ENCODE measurements at places on chromosomes 12 and 14.

DNA sequence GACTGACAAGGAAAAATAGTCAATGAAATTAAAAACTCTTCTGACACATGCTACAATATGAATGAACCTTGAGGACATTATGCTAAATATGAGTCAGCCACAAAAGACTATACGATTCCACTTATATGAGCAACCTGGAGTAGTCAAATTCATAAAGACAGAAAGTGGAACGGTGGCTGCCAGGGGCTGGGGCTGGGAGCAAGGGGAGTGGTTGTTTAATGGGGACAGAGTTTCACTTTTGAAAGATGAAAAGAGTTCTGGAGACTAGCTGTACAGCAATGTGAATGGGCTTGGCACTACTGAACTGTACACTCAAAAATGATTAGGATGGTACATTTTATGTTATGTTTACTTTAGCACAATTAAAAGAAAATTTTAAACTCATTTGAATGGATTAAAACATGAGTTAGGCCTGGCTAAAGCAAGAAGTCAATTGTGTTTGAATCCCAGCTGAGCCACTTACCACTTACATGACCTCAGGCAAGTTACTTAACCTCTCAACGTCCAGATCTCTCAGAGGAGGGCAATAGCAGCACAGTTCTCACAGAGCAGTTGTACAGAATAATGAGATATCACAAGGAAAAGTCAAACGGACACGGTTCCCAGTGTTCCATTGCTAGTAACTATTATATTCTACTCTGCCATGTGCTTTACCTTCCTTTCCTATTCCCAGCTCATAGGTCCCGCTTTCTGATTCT lies 102.5 kb downstream of the SPTSSA start:
- no peak for DNase-seq
- H3K4me1 ChIP-seq = no peaks in the 10 kb centered on the region
- H3K27ac ChIP-seq = no peak overlapping the region
- no peaks in the 10 kb centered on the region for H3K36me3 ChIP-seq
- no peak overlapping the region for H3K4me3 ChIP-seq

- H3K27ac ChIP-seq = no peak overlapping the region
- H3K36me3 ChIP-seq = no peaks in the 10 kb centered on the region
- no peak for DNase-seq
- H3K27me3 ChIP-seq = no peaks in the 10 kb centered on the region
- no peak overlapping the region for H3K4me3 ChIP-seq
These were observed 206.8 kb downstream of the NUAK1 start for GRCh38 chr12:105931762-105932570.

- H3K36me3 ChIP-seq = no peaks in the 10 kb centered on the region
- no peak overlapping the region for H3K27ac ChIP-seq
- no peaks in the 10 kb centered on the region for H3K4me1 ChIP-seq
- H3K4me3 ChIP-seq = no peak overlapping the region
- DNase-seq = no peak
- no peaks in the 10 kb centered on the region for H3K27me3 ChIP-seq
These were observed 152.8 kb upstream of the PTPRQ start for GRCh38 chr12:80291108-80291754.

DNA sequence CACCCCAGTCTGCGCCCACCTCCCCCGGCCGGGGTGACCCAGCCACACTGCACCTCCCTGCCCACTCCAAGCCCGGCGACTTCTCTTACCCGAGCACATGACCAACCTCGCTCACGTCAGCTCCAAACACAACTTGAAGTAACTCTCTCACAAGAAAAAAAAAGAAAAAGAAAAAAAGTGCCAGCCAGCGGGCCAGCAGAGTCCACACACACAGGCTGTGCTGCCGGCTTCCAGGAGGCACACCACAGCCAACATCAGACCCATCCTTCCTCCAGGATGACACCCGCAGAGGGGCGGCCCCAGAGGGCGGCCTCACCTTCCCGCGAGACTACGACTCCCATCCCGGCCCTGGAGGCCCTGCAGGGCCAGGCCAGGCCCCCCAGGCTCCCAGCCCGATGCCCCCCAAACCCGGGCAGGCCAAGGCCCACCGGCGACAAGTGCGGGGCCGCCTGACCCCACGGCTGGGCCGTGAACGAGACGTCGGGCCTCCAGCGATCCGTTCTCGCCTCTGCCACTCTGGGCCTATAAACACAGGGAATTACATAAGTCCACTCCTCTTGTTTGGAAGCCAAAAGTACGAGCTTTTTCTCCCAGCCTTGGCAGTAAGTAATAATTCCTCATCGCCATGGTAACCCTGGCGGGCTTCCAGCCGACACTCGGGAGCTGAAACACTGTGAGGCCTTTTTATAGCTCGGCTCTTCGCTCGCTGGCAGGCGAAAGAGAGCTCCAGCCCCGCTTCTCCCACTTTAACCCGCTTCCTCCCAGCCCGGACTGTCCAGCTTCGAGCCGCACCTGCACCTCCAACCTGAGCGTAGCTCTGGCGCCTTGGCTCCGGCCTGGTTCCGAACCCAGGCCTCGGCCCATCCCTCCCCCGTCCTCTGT lies 49.1 kb downstream of the NCOR2 start:
- H3K27ac ChIP-seq = no peak overlapping the region
- peaks cover 18% of the 10 kb centered on the region for H3K4me1 ChIP-seq
- no peak for DNase-seq
- H3K36me3 ChIP-seq = no peaks in the 10 kb centered on the region

- H3K27me3 ChIP-seq = no peaks in the 10 kb centered on the region
- no peak overlapping the region for H3K4me3 ChIP-seq
- no peaks in the 10 kb centered on the region for H3K36me3 ChIP-seq
These were observed 160.6 kb downstream of the ZFP36L1 start for GRCh38 chr14:68632054-68632895.

DNA sequence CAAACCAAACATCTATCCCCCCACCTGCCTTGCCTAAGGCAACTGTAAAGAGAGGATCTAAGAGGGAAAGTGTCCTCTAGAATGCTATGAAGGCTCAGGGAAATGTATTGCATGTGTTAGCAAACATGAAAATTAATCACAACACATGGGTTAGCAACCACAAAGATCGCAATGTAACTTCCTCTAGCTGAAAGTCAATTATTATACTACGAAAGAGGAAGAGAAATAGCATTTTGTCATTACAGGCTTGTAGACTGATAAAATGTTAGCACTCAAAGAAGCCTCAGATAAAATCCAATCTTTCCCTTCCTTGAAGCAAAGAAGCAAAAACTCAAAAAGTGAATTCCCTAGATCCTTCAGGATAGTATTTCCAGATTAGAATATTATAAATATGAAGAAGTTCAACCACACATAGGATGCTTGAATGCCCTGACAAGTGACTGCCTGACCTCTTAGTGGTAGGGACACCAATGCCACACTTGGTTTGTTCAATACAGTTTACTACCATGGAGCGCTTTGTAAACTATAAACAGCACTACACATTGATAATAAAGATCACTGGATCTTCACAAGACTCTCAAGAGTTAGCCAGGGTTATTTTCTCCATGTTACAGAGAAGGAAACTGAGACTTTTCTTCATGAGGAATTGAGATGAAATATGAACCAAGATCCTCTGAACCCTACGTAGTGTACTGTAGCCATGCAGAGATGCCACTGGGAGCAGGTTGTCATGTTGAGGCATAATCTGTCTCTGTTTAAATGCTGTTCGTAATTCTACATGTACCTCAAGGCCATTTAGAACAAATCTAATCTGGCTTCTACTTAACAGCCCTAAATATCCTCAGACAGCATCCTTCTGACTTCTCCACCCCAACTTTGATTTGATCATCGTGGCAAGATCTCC lies 100.7 kb downstream of the ITPR2 start:
- no peaks in the 10 kb centered on the region for H3K27me3 ChIP-seq
- peaks cover 24% of the 10 kb centered on the region for H3K4me1 ChIP-seq
- H3K27ac ChIP-seq = peak overlapping the region; percentile 73
- no peaks in the 10 kb centered on the region for H3K36me3 ChIP-seq
- H3K4me3 ChIP-seq = no peak overlapping the region

GRCh38 chr14:64880221-64881121 lies 764 bp upstream of the SPTB start:
- no peak overlapping the region for H3K27ac ChIP-seq
- H3K4me3 ChIP-seq = peak overlapping the region; percentile 16
- no peaks in the 10 kb centered on the region for H3K27me3 ChIP-seq
- H3K36me3 ChIP-seq = no peaks in the 10 kb centered on the region
- H3K4me1 ChIP-seq = peaks cover 7% of the 10 kb centered on the region

- DNase-seq = no peak
- H3K27me3 ChIP-seq = no peaks in the 10 kb centered on the region
- no peaks in the 10 kb centered on the region for H3K36me3 ChIP-seq
- H3K4me1 ChIP-seq = no peaks in the 10 kb centered on the region
These were observed 66.4 kb upstream of the SLC38A4 start for GRCh38 chr12:46892034-46892705.

- no peak overlapping the region for H3K4me3 ChIP-seq
- H3K36me3 ChIP-seq = no peaks in the 10 kb centered on the region
- no peak for DNase-seq
- H3K27ac ChIP-seq = no peak overlapping the region
These were observed 2.7 kb upstream of the GZMH start for GRCh38 chr14:24612196-24612595.

- H3K27me3 ChIP-seq = no peaks in the 10 kb centered on the region
- H3K36me3 ChIP-seq = peaks cover 27% of the 10 kb centered on the region
- DNase-seq = no peak
- no peak overlapping the region for H3K4me3 ChIP-seq
These were observed 6.8 kb downstream of the YBX3 start for GRCh38 chr12:10716277-10716676.

- peaks cover 43% of the 10 kb centered on the region for H3K4me1 ChIP-seq
- H3K4me3 ChIP-seq = no peak overlapping the region
- no peak for DNase-seq
- H3K36me3 ChIP-seq = no peaks in the 10 kb centered on the region
These were observed 5.7 kb downstream of the DENND5B start for GRCh38 chr12:31585271-31585670.

DNA sequence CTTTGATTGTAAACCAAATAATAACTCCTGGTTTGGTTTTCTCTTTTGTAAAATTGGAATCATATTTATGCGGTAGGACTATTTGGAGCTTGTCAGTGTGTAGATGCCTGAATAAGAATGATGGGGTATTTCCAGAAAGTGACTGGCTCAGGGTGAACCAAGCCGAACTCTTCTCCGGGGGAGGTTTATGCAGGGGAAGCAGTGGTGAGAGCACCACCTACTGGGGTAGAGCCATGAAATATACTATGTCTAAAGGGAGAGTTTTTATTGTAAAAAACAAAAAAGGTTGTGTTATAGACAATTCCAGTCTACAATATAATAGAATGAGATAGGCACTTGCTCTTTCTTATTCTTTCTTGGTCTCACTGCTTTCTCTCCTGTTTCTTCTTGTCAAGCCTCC lies 222.9 kb upstream of the SLC16A7 start:
- no peaks in the 10 kb centered on the region for H3K36me3 ChIP-seq
- H3K27ac ChIP-seq = no peak overlapping the region
- H3K4me1 ChIP-seq = no peaks in the 10 kb centered on the region
- no peak overlapping the region for H3K4me3 ChIP-seq
- no peaks in the 10 kb centered on the region for H3K27me3 ChIP-seq

GRCh38 chr12:103401421-103401820 lies 94.3 kb downstream of the C12orf42 start:
- H3K36me3 ChIP-seq = no peaks in the 10 kb centered on the region
- no peak overlapping the region for H3K27ac ChIP-seq
- no peak overlapping the region for H3K4me3 ChIP-seq

GRCh38 chr12:121579981-121580868 lies 598 bp downstream of the KDM2B start:
- peaks cover 1% of the 10 kb centered on the region for H3K36me3 ChIP-seq
- H3K4me1 ChIP-seq = peaks cover 23% of the 10 kb centered on the region
- no peaks in the 10 kb centered on the region for H3K27me3 ChIP-seq
- H3K4me3 ChIP-seq = peak overlapping the region; percentile 64
- DNase-seq = peak; percentile 79

DNA sequence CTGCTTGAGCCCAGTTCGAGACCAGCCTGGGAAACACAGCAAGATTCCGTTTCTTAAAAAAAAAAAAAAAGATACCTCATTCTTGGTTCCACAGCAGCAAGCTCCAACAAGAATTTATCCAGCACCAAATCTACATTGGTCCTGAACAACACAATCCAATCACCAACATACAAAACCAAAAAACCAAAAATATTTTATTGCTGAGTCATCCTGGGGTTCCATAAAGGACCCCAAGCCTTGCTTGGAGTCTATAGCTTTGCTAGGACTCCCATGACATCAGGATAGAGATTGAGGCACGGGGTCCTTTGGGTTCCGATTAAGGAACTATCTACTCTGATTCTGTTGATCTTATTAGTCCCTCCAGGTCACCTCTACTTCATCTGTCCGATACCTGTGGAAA lies 7.7 kb downstream of the OSGEP start:
- H3K27me3 ChIP-seq = no peaks in the 10 kb centered on the region
- no peak overlapping the region for H3K27ac ChIP-seq

DNA sequence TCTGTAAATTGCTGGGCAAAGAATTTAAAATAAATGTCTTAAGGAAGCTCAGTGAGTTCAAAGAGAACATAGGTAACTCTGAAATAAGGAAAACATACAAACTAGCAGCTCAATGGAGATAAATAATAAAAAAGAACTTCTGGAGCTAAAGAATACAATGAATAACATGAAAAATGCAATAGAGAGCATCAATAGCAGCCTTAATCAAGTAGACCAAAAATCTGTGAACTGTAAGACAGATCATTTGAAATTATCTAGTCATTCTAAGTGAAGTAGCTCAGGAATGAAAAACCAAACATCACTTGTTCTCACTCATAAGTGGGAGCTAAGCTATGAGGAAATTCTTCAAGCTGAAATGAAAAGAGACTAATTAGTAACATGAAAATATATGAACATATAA lies 5.8 kb upstream of the ABCC9 start:
- DNase-seq = no peak
- peaks cover 8% of the 10 kb centered on the region for H3K27me3 ChIP-seq
- H3K4me3 ChIP-seq = no peak overlapping the region
- no peak overlapping the region for H3K27ac ChIP-seq

- no peaks in the 10 kb centered on the region for H3K27me3 ChIP-seq
- H3K36me3 ChIP-seq = no peaks in the 10 kb centered on the region
- DNase-seq = no peak
These were observed 326.3 kb downstream of the BMP4 start for GRCh38 chr14:53630336-53630735.

- H3K4me3 ChIP-seq = no peak overlapping the region
- H3K27me3 ChIP-seq = no peaks in the 10 kb centered on the region
- no peaks in the 10 kb centered on the region for H3K4me1 ChIP-seq
- no peaks in the 10 kb centered on the region for H3K36me3 ChIP-seq
- no peak overlapping the region for H3K27ac ChIP-seq
These were observed 8.3 kb downstream of the OR4K17 start for GRCh38 chr14:20118795-20119194.

GRCh38 chr12:114662512-114663177 lies 21.3 kb downstream of the TBX3 start:
- no peak overlapping the region for H3K27ac ChIP-seq
- peak; percentile 60 for DNase-seq

- H3K27ac ChIP-seq = no peak overlapping the region
- no peaks in the 10 kb centered on the region for H3K4me1 ChIP-seq
- H3K27me3 ChIP-seq = no peaks in the 10 kb centered on the region
- H3K36me3 ChIP-seq = no peaks in the 10 kb centered on the region
- no peak overlapping the region for H3K4me3 ChIP-seq
These were observed 190.0 kb downstream of the MDGA2 start for GRCh38 chr14:47485421-47485820.

Data from B cell (primary cell).